ENCODE measurements at places on chromosomes 4 and X. TPM values are rescaled to one million over a fixed set of nuclear protein-coding genes. Genes with fewer than 3 reads are reported as not detected.

CASP3 gene
- total RNA-seq: 10.4 TPM

SASH3 gene
- total RNA-seq: 1.6 TPM

BBS7 gene
- total RNA-seq: 5.7 TPM

ASMT gene
- total RNA-seq: not detected

SMPX gene
- 632 TPM for total RNA-seq

MAGEA4 gene
- total RNA-seq: not detected

DNA sequence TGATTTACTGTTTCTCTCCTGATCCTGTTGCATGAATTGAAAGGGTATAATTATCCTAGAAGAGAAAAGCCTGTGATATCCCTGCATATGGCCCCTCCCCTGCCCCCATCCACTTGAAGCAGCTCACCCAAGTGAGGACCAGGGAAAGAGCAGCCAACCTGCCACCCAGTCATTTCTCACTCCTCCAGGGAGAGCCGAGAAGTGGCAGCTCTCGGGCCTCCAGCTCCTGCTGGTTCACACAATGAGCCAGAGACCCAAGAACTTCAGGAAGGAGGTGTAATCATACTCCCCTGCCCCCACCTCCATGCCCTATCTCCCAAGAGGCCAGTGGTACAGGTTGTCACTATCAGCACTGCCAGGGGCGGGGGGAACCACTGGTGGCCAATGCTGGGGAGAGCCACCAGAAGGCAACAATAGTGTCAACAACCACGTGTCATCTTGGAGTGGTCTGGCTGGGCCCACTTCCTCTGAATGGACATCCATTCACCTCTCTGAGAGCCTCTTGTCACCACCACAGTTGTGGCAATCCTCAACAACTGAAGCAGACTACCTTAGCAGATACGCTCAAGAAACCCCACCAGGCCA, 42.9 kb downstream of the APOO start:
- DNase-seq: no peak

DNA sequence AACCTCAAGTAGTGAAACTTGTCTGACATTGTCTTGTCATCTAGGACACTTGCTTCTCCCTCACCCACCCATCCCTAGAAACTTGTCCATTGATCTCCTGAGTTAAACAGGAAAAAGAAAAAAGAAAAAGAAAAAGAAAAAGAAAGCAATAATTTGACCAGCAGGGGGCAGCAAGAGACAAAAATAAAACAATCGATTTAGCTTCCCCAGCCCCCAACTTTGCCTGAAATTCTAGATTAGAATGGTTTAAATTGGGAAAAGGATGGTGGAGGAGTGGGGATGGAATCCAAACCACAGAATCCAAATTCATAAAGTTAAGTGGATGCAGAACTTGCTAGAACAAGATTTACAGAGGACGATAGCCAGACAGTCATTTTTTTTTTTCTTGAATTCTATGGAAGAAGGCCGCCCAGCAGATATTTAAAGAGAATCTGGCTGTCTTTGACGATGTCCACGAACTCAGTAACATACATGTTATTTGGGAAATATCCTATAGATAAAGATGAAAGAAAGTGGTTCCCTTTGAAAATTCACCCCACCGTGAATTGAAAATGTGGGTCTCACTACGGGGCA, 282.9 kb downstream of the USP46 start:
- no peak for DNase-seq

DNA sequence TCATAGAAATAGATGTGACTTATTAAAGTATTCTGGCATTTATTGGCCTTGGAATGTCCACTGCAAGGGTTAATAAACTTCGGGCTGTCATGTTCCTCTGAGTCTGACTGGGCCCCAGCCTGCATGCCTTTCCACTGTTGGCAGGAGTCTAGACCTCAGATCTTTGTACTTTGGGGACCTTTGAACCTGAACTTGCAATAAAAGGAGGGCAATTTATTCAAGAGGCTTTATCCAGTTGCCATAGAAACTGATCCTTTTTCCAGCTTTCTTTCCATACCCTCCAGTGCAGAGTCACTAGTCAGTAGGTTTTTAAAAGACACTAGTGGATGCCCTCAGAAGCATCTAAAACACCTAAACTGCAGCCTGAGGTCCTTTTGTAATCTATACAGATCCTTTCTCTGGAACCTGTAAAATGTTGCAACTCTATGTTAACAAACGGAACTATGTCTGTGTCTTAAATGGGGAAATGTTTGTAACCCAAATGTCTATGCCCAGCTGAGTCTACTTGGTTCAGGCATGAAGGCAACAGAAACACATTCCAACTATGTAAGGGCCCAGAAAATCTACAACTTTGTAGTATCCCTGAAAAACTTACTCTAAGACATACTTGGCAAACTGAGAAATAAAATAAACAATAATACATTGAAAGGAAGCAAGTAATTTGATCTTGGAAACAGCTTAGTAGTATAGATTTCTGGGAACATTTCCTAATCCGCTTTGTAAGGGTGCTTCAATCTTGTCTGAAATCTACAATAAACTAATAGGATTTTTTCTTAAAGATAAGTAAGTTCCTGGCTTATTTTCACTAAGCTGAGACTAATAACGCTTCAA, 41.5 kb downstream of the SOWAHB start:
- DNase-seq: no peak

DNA sequence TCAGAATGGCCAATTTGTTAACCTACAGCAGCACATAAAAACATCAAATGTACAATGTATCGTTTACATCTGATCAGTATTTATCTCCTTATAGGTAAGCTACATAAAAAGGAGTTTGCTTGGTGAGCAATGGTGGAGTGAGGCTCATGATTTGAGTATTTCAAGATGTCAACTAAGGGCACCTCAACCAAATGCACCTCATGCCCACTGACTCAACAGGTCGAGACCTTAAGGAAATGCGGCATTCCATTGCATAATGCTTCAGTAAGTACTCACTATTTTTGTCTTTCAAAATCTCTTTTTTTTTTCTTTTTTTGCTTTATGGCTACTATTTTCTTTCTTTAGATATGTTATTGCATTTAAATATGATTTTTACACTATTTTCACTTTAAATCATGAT, 181.0 kb upstream of the TLL1 start:
- no peak for DNase-seq

- no peak for DNase-seq
These were observed 87.9 kb downstream of the LRRC66 start for GRCh38 chr4:51932261-51932660.

DNA sequence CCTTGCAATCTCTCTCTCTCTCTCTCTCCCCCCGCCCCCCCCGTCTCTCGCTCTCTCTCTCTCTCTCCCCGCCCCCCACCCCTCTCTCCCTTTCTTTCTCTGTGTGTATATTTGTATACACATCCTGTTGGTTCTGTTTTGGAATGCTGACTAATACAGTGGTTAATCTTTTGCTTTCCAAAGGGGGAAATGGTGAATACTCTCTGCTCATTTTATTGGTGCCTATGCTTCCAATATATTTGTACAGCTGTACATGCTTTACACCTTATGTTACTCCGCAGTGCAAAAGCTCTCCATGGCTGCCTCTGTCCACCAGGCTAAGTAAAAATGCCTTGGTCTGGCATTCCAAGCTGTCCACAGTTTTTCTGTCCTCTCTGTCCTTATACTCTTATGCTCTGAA, 158.8 kb downstream of the RBMX2 start:
- no peak for DNase-seq

- peak; percentile 77 for DNase-seq
These were observed 46.4 kb downstream of the KDR start for GRCh38 chr4:55078987-55079386.

- no peak for DNase-seq
These were observed 432.9 kb downstream of the GRXCR1 start for GRCh38 chr4:43325220-43325967.

DNA sequence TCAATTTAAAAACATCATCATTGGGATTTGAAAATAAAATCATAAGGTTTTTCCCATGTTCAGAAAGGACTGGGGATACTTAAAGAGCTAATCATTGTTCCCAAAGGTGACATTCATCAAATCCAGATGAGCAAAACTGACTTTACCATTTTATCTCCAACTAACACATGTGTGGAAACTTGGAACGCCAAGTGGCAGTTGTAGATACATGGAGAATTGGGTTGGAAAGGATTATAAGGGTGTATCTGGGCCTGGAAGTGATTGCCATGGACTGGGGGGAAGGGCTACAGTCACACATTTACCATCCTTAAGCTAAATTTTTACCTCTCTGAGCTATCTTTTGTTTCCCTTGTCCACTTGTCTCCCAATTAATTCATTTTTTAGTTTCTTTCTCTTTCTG, 203.4 kb downstream of the SLC39A8 start:
- no peak for DNase-seq

DNA sequence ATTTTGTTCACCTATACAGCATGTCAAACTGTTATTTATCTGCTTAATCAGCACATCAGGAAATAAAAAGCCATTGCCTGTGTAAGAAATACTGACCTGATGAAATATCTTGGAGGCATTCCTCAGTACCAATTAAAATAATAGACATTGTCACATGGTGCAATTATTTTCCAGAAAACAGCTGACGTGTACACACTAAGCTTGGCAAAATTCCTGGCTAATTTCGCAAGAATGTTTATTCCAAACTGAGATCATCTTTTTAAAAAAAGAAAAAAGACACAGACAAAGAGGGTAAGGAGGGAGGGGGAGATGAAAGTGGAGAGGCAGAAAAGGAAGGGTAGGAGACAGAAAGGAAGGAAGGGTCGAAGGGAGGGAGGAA, 61.9 kb upstream of the NFKB1 start:
- peak; percentile 12 for DNase-seq

- DNase-seq: no peak
These were observed 255.8 kb downstream of the COL25A1 start for GRCh38 chr4:109046471-109047201.

- DNase-seq: no peak
These were observed 30.9 kb upstream of the MRFAP1 start for GRCh38 chr4:6609415-6610079.

GRCh38 chr4:147980586-147980985, 248.7 kb downstream of the ARHGAP10 start:
- DNase-seq: no peak

DNA sequence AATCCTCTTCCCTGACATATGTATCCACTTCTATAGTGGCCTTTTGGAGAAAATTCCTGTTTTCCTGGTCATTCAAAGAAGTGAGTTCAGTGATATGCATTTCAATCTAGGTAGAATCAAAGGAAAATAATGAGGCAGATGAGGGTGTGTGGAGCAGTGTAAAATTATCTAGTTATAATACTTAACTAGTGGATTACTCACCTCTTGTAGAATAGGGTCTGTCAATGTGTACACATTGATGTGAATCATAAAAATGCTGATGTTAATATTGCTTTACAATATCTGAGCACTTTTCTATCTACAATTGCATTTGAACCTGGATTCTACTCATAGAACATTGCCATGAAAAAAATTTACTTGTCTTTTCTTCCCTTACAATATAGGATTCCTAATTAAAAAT, 293.5 kb downstream of the GBA3 start:
- DNase-seq: no peak

DNA sequence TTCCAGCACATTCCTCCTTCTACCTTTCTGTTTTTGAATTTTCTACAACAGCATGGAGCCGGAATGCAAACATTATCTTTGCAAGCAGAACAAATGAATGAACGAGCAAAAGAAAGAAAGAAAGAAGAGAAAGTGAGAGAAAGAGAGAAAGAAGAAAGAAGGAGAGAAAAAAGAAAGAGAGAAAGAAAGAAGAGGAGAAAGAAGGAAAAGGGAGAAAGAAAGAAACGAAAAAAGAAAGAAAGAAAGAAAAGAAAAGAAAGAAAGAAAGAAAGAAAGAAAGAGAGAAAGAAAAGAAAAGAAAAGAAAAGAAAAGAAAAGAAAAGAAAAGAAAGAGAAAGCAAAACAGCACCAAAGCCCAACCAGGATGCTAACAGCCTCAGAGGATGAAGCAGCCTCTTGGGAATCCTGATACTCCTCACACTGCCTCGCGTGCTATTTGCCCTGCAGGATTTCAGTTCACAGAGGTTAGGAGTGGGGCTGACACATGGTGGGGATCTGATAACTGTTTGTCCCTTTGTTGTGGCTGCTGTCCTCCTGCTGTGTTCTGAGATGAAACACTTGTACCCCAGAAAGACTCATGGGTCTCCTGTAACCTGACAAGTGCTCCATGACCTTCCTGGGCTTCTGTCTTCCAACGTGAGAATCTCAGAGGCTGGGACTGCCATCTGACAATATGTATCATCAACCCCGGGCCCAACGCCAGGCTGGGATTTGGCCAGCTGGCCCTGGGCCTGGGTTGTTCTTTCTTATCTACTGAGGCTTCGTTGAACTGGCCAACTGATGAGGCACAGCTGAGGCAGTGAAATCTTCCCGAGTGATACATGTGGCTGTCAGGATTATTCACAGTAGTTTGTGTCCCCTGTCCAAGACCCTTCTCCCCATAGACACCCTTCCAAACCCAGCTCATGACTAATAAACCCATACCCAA, 61.0 kb downstream of the SEPSECS start:
- peak; percentile 83 for DNase-seq

- no peak for DNase-seq
These were observed 57.2 kb upstream of the MTMR1 start for GRCh38 chrX:150635952-150636351.

- no peak for DNase-seq
These were observed 94.5 kb upstream of the APOOL start for GRCh38 chrX:84909151-84909550.

GRCh38 chrX:21940356-21940829, at the start of gene SMS:
TSS of gene SMS (plus strand) at chrX:21940709. CDS start at chrX:21940825, 116 bp downstream.
- DNase-seq: peak; percentile 86

GRCh38 chrX:66872771-66873170, 233.9 kb upstream of the EDA2R start:
- DNase-seq: no peak

DNA sequence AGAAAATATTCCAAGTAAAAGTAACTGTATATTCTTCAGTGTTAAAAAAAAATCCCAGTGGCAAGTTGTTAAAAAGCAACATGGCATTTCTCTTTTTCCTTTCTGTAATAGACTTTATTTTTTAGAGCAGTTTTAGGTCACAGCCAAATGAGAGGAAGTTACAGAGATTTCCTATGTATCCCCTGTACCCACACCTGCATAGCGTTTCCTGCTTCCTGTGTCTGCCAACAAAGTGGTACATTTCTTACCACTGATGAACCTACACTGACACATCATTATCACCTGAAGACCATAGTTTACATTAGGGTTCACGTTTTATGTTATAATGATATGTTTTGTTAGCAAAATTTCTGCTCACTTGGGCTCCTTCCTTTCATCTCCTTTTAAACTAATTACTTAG, 124.7 kb downstream of the GPAT3 start:
- no peak for DNase-seq

- no peak for DNase-seq
These were observed 545.6 kb downstream of the TRAM1L1 start for GRCh38 chr4:116539744-116540143.

GRCh38 chr4:137359691-137360315, 172.5 kb downstream of the PCDH18 start:
- DNase-seq: no peak

GRCh38 chr4:24044610-24045589, 155.1 kb upstream of the PPARGC1A start:
- no peak for DNase-seq
